ENCODE measurements at places on chromosomes 16 and 17.

GRCh38 chr16:70157105-70157476 is 16.5 kb upstream of the CLEC18C start:
- no peak for DNase-seq

DNA sequence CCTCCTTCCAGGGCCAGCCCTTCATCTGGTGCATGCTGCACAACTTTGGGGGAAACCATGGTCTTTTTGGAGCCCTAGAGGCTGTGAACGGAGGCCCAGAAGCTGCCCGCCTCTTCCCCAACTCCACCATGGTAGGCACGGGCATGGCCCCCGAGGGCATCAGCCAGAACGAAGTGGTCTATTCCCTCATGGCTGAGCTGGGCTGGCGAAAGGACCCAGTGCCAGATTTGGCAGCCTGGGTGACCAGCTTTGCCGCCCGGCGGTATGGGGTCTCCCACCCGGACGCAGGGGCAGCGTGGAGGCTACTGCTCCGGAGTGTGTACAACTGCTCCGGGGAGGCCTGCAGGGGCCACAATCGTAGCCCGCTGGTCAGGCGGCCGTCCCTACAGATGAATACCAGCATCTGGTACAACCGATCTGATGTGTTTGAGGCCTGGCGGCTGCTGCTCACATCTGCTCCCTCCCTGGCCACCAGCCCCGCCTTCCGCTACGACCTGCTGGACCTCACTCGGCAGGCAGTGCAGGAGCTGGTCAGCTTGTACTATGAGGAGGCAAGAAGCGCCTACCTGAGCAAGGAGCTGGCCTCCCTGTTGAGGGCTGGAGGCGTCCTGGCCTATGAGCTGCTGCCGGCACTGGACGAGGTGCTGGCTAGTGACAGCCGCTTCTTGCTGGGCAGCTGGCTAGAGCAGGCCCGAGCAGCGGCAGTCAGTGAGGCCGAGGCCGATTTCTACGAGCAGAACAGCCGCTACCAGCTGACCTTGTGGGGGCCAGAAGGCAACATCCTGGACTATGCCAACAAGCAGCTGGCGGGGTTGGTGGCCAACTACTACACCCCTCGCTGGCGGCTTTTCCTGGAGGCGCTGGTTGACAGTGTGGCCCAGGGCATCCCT is 7.4 kb downstream of the NAGLU start:
- DNase-seq: no peak

GRCh38 chr17:41592601-41593305 is 6.1 kb upstream of the KRT14 start:
- DNase-seq: no peak

DNA sequence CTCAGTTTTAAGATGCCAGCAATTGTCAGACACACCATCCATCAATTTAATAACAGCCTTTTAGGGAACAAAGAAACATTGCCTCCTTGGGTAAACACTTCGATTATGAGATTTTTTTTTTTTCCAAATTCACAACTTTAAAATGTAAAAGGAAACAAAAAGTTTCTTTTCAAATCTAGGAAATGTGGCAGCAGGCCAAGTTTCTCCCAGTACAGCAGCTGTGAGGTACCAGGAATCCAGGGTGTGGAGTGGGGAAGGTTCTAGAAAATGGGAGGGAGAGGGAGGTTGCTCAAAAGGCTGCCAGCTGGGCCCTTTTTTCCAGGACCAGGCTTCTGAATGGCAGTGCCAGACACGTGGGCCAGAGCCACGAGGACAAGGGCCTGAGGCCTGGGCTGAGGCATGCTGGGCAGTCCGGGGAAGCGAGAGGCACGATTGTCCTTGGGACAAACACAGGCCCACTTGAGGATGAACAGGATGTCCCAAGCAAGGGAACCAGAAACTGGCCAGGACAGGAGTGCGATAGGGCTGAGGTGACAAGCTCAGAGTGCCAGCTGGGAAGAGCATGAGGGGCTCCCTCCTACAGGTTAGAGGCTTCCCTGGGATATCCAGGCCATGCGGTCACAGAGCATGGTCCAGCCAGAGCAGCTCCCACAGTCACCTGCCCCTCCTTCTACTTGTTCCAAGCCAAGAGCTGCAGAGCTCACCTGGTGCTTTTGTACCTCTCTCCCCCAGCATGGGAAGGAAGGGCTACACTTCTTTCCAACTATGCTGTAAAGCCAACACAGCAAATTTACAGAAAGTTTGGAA is 215.1 kb downstream of the KATNIP start:
- DNase-seq: no peak

DNA sequence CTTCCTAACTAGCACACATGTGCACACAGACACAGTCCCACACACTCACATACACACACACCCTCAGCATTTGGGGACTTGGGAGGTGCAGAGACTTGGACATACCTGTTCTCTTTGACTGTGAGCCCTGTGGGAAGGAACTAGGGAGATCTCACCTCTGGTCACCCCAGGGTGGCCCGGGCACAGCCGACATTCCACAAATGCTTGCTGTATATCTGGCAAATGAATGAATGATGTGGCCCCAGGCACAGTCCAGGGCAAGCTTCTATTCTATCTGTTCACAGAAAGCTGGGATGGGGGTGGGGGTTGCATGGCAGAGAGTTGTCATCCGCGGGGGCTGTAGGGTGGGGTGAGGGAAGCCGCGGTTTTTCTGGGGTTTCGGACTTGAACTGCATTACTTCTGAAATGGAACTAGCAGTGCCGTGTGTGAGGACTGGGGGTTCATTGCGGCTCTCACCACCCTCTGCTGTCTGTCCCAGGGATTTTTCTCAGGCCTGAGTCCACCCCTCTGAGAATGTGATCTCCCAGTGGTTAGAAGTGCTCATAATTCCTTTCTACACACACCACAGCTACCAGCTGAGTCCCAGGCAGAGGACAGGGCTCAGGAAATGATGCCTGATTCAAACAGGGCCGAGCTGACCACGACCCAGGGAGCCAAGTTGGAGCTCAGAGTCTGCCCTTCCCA is 3.3 kb upstream of the RIPOR1 start:
- DNase-seq: no peak

DNA sequence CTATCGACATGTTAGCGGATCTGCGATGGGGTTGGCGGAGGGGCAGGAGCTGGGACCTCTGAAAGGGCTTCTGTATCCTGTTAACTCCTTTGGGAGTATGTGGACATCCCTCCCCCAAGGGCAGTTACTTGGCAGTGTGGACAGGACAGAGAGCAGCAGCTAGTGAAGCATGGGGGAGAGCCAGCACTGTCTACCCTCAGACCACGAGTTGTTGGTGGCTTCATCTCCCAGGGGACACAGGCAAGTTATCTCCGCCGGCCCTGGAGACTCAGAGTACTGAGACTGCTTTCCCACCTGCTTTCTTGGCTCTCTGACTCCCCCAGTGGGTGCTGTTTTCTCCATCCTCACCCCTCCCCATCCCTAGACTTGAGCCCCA is 5.3 kb upstream of the GFAP start:
- no peak for DNase-seq

DNA sequence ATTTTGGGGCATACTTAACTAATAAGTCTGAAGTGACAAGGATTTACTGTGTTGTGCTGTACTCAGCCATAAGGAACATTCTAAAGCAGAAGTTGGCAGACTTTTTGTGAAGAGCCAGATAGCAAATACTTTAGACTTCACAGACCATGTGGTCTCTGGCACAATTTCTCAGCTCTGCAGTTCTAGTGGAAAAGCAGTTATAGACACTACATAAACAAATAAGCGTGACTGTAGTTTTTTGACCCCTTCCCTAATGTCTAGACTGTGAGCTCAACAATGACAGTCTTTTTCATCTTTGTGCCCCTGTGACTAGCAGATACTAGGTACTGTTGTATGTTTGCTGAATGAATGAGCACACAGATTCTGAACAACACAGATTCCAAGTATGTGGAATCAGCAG is 4.9 kb downstream of the RPAIN start:
- no peak for DNase-seq

- DNase-seq: no peak
Observed at GRCh38 chr17:30187573-30187972, 47.9 kb downstream of the SLC6A4 start.

DNA sequence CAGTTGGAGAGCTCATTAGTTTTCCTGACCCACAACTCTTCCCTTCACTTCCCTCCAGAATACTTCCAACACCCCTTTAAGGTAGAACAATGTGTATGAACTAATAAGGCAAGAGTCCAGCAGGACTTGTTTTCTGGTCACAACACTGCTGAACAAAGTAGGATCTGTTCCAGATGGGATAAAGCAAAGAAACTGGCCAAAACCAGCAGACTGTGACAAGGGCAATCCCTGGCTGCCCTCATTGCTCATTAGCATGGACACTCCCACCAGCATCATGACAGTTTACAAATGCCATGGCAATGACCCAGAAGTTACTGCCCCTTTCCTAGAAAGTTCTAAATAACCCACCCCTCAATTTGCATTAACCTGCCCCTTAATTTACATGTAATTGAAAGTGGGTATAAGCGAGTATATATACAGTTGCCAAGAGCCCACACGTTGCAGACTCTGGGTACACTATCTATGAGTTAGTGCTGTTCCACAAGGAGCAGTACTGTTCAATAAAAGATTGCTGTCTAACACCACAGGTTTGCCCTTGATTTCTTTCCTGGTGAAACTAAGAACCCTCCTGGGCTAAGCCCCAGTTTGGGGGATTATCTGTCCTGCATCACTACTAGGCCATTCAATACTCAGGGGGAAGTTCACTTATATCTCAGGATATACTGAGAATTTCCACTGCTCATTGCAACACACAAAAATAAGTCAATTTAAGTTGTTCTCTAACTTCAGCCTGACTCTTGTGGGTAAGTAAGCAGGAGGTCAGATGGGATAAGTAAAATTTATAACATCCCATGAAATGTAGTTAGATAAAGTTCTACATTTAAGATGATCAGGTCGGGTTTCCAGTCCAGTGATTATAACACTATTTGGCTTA is 82.3 kb downstream of the SSH2 start:
- DNase-seq: no peak

GRCh38 chr16:90020260-90020837 is 1.1 kb upstream of the DBNDD1 start:
- no peak for DNase-seq

GRCh38 chr16:52621651-52622050 is 74.7 kb upstream of the TOX3 start:
- DNase-seq: no peak

- DNase-seq: no peak
Observed at GRCh38 chr17:56213031-56213430, 59.8 kb downstream of the ANKFN1 start.

GRCh38 chr16:55697867-55698266 is 42.1 kb downstream of the SLC6A2 start:
- no peak for DNase-seq

GRCh38 chr16:76583466-76583865 is 306.3 kb downstream of the CNTNAP4 start:
- no peak for DNase-seq

GRCh38 chr16:67040166-67040565 is 11.2 kb downstream of the CBFB start:
- no peak for DNase-seq

GRCh38 chr16:53826658-53827057 is 122.7 kb downstream of the FTO start:
- no peak for DNase-seq

GRCh38 chr17:60641810-60642220 is 35.8 kb upstream of the BCAS3 start:
- DNase-seq: peak; percentile 59

GRCh38 chr16:86353948-86354347 is 156.4 kb upstream of the FOXF1 start:
- no peak for DNase-seq

GRCh38 chr17:74569020-74570003 is 2.0 kb upstream of the CD300H start:
- peak; percentile 67 for DNase-seq

- DNase-seq: no peak
Observed at GRCh38 chr17:61700252-61700651, 109.2 kb upstream of the NACA2 start.

DNA sequence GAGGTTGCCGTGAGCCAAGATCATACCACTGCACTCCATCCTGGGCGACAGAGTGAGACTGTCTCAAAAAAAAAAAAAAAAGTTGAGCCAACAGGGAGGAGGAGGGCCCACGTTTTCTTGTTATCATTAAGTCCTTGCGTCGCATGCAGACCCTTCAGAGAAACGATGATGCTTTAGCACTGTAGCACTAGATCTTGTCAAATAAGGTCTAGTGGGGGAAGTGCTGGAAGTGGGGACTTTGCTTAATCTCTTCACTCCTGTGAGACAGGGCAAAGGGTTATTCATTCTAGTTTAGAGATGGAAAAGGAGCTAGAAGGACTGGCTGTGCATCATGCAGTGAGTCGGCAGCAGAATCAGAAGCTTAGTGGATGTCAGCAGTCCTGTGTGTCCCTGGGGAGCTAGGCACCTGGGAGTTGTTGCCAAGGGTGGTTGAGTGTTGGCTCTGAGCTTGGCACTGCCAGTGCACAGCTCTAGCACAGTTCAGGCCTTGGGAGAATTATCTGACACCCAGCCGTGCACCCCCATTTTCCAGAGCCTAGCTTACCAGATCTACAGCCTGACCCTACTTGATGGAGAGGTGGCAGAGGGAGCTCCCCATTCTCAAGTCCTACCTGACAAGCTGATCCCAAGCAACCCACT is 33.4 kb upstream of the TBX2 start:
- DNase-seq: no peak

- peak; percentile 89 for DNase-seq
Observed at GRCh38 chr17:81119223-81120148, 45.8 kb upstream of the PVALEF start.

- no peak for DNase-seq
Observed at GRCh38 chr17:39080421-39081078, 70.9 kb downstream of the PLXDC1 start.

DNA sequence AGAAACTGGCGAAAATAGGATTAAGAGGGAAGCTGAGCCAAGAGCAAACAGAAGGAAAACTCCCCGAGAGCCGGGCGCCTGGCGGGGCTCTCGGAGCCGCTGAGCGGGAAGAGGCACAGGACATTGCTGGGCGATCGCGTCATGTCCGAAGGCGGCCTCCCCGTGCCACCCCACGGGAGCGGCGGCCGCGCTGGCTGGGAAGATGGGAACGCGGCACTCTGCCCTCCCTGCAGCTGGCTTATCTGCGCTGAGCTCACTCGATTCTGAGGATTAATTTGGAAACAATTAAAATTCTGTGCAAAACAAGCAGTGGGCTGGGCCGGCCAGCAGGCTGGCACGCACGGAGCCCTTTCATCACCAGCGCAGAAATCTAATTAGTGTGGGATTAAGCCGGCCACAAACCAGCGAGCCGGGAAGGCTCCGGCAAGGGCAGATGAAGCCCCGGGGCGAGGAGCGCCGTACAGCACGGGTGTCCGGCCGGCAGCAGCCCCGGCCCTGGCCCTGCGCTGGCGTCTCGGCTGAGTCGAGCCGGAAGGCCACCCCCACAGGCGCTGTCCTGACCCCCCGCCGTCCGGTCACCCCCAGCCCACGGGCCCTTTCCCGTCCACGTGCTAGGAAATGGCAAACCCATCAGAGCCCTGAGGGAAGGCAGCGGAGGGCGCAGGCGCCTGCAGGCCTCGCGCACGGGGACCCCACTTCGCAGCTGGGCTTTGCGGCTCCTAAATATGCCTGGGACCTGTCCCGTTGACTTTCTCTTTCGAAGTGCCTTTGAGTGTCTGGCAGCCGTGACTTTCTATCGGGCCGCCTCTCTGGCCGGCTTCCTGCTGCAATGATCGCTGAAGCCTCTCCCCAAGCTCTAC is 37.9 kb downstream of the SOX8 start:
- DNase-seq: no peak
